ENCODE measurements at places on chromosomes 5 and 9. TPM values are rescaled to one million over a fixed set of nuclear protein-coding genes. Genes with fewer than 3 reads are reported as not detected.

DNA sequence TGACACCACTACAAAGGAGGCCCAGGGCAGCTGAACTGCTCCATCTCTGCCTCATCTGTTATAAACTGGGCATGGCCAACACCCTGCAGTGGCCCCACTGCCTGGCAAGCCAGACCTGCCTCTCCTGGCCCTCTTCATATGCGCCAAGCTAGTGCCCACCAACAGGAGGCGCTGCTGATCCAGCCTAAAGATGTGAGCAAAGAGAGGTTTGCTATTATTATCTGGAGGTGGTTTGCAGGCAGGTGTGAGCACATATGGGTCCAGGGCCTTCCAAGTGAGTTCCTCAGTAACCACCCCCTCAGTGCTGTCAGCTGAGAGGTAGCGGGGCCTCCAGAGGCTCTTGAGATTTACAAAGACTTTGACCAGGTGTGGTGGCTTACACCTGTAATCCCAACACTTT is 232.2 kb downstream of the SYK start:
- no peak for DNase-seq

GRCh38 chr5:17413691-17414090 is 84.3 kb upstream of the TAF11L2 start:
- DNase-seq, result no peak

IL9 gene
- not detected for total RNA-seq

DNA sequence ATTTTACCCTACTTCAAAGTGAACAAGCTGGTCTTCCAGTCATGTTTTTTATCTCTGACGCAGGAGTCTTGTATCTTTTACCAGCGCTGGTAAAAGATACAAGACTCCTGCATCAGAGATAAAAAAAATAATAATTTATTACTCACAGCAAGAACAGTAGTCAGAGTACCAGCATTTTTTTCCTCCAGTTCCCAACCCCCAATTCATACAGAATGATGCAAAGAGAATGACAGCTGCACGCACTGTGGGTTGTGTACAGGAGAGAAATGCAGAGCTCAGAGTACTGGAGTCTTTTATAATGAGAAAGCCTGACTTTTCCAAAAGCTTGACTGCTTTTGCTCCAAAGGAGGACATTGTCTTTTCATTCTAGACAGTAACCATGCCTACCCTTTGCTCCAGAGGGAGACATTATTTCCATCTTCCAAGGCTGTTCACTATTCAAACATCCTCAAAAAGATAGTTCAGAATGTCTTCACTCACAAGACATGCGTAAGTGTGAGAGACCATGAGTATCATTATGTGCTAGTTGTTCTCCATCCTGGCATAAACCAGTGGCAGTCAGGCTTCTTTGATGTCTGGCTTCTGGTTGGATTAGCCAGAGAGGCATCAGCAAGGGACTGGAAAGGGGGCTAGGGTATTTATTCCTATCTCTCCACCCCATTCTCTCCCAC is 14.3 kb upstream of the RANBP6 start:
- no peak for DNase-seq
